Epithelial cell of proximal tubule (primary cell): ENCODE measurements at places on chromosomes 4 and X. TPM values are rescaled to one million over a fixed set of nuclear protein-coding genes. Genes with fewer than 3 reads are reported as not detected.

Gene EVC2
- 4.8 and 9.3 TPM in 2 replicates for total RNA-seq

Gene SOWAHD
- total RNA-seq = not detected in 2 replicates

Gene CD99L2
- total RNA-seq = 27.6 and 32.5 TPM in 2 replicates

- no peak for DNase-seq
Measured at GRCh38 chrX:426881-427280, 40.2 kb upstream of the PPP2R3B start.

GRCh38 chr4:35358001-35358584 lies 886.2 kb downstream of the ARAP2 start:
- peak; percentile 13 for DNase-seq

GRCh38 chr4:128782076-128782715 lies 27.3 kb upstream of the JADE1 start:
- DNase-seq = no peak

DNA sequence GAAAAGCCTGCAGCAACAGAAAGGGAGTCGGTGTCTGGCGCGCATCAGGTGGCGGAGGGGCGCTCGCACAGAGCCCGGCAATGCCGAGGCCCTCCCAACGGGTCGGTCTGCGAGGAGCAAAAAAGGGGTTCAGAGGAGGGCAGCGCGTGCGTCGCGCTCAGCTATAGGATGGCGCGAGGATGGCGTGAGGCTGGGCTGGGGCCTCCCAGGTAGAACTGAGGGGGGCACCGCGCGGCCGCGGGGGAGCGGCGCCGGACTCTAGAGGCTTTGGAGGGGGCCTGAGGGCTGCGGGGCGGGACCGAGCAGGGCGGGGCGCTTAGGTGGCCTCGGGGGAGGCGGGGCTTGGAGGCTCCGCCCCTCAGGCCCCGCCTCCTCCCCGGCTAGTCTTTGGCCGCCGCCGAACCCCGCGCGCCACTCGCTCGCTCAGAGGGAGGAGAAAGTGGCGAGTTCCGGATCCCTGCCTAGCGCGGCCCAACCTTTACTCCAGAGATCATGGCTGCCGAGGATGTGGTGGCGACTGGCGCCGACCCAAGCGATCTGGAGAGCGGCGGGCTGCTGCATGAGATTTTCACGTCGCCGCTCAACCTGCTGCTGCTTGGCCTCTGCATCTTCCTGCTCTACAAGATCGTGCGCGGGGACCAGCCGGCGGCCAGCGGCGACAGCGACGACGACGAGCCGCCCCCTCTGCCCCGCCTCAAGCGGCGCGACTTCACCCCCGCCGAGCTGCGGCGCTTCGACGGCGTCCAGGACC lies at the start of gene PGRMC1:
Gene PGRMC1, plus strand, starts transcription at position 414 of the 751 bp plus-strand sequence. Its CDS starts 79 bp downstream, at position 493.
- DNase-seq = no peak

DNA sequence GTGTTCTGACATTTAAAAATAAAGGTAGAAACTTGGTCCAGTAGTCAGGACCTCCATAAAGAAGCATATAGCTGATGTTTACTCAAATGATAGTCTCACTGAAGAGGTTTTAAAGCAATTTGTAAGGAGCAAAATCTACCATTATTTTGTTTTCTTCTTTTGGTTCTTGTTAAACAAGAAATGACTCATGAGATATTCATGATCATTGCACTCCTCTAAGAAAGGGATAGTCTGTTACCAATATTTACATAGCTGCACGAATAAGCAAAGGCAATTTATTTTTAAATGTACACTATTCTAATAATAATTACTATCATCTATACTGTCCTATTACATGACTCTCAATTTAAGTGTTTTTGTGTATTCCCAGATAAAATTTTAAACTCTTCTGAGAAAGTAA lies 397.9 kb downstream of the FAM47B start:
- DNase-seq = no peak

DNA sequence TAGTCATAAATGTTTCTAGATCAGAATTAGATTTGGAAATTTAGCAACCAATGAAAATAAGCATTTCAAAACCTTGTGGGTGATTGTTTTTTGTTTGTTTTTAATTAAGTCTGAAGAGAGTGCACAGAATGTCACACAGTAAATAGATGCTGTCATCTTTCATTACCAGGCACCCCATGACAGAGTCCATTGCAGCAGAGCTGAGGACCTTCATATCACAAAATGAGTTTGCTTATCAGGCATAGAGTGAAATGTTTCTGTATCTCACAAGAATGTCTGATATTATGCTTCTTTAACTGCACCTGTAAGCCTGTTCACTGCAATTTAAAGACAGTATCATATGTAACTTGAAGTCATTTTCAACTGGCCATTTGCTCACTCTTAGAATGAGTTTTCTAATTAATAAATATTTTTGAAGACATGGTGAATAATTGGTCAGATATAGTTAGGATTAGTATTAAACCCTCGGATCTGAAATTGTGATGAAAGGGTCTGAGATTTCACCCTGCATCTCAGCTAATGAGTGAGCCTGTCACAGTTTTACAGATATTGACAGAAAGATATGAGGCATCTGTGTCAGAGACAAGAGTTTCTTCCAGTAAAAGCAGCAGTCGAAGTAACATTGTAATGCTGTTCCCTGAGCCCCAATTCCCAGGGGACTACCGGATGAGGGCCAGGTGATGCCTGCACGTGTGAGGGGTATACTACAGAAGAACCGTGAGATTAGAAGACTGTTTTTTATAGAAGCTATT lies 416.4 kb downstream of the CCSER1 start:
- no peak for DNase-seq

- DNase-seq = no peak
Measured at GRCh38 chr4:67236788-67237187, 308.5 kb downstream of the CENPC start.
